ENCODE measurements at places on chromosomes 11 and 22.

- DNase-seq, result no peak
Measured at GRCh38 chr11:46288451-46288850, 11.0 kb downstream of the CREB3L1 start.

- no peak for DNase-seq
Measured at GRCh38 chr22:50141462-50141861, 29.1 kb upstream of the PANX2 start.

GRCh38 chr22:41927813-41928212 lies 1.2 kb upstream of the TNFRSF13C start:
- DNase-seq, result no peak

DNA sequence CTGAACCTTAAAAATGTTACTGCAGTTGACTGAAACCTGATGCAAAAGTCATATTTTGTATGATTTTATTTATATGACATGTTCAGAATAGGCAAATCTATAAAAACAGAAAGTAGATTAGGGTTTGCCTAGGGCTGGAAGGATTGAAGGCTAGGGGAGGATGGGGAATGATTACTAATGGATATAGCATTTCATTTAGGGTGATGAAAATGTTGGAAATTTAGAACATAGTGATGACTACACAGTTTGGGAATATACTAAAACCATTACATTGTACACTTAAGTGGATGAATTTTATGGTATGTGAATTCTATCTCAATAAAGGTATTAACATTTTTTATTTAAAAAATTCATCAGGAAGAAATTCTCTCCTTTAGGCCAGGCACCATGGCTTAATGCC lies 22.9 kb upstream of the PAFAH1B2 start:
- no peak for DNase-seq

DNA sequence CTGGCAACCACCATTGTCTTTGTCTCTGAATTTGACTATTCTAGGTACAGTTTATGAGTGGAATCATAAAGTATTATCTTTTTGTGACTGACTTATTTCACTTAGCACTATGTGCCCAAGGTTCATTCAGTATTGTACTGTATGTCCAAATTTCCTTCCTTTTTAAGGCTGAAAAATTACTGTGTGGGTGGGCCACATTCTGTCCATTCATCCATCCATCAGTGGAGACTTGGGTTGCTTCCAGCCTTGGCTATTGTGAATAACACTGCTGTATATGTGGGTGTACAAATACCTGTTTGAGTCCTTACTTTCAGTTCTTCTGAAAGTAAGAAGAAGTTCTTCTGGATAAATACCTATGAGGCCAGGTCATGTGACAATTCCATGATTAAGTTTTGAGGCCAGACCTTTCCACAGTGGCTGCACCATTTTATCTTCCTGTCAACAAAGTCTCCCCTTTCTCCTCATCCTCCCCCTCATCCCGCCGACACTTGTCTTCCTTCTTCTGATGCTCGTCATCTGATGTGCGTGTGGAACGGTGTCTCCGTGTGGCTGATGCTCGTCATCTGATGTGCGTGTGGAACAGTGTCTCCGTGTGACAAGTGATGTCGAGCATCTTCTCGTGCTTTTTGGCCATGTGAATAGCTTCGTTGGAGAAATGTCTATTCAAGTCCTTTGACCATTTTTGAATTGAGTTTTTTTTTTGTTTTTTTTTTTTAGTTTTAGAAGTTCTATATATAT lies 49.5 kb downstream of the SBF1 start:
- peak; percentile 21 for DNase-seq

- no peak for DNase-seq
Measured at GRCh38 chr11:65586676-65587075, 8.9 kb downstream of the KCNK7 start.

GRCh38 chr11:95100191-95100648 lies 10.6 kb downstream of the ENDOD1 start:
- DNase-seq, result no peak

GRCh38 chr11:65646288-65646957 lies 8.5 kb downstream of the SIPA1 start:
- no peak for DNase-seq

- peak; percentile 78 for DNase-seq
Measured at GRCh38 chr11:13462901-13463778, at the start of gene BTBD10. Gene BTBD10 (minus strand): TSS chr11:13463222. CDS start chr11:13445124, 18,098 bp downstream.

GRCh38 chr22:31229402-31230079 lies 17.4 kb downstream of the LIMK2 start:
- peak; percentile 38 for DNase-seq

DNA sequence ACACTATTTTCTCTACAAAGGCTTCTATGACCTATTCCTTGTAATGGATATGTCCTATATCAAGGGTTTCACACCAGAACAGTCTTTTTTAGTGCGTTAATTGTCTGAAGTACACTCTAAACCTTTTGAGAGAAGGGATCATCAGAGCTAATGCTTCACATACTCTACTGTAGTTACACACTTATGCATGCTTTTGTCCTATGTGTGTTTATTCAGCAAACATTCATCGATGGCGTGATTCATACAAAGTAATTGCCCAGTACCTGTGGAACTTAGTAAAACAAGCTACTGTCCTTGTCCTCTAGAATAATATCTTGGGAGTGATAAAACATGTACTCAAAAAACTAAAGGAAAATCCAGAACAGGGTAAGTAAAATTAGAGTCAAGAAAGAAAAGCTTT lies 139.2 kb downstream of the GUCY1A2 start:
- DNase-seq, result no peak

GRCh38 chr11:2447253-2447950 lies 2.6 kb downstream of the KCNQ1 start:
- DNase-seq, result no peak

DNA sequence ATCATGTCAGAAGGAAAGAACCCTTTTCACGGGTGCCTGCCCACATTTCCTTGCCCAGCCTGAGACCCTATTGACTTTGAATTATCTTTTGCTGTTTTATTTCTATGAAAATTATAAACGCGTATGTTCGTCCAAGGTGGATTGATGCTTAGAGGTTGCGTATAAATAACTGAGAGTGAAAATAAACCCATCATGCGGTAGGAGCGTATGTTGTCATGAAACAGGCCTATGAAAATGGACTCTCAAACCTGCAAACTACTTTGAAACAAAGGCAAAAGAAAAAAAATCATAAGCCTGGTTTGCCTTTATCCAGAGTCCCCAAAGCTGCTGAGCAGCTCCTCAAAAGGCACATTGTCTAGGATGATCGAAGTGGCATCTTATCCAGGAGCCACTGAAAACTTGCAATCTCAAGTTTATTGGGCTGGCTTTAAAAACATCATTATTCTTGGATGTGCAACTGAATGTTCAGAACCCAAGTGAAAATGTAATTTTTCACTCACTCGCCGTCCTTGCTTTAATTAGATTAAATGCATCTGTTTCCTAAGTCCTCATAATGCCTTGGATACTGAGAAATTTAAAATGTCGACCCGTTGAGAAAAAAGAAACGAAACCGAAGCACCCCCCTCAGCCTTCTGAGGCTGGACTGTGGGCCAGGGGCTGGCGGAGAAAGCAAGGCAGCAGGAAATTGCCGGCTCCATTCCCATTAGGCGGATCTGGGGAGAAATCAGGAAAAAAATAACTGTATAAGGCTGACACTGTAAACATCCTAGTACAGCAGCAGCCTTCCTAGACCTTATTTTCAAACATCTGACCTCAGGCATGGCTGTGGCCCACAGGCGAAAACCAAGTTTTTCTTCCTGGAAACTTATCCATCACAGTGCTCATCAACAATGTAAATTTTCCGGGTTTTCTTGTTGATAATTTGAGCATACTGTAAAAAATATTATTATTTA lies 82.9 kb upstream of the PPARA start:
- DNase-seq, result no peak

All from astrocyte (in vitro differentiated cells and primary cell).